ENCODE measurements at places on chromosomes 13 and 19.

- no peak for DNase-seq
Measured at GRCh38 chr13:21071924-21072323, 10.5 kb upstream of the LATS2 start.

DNA sequence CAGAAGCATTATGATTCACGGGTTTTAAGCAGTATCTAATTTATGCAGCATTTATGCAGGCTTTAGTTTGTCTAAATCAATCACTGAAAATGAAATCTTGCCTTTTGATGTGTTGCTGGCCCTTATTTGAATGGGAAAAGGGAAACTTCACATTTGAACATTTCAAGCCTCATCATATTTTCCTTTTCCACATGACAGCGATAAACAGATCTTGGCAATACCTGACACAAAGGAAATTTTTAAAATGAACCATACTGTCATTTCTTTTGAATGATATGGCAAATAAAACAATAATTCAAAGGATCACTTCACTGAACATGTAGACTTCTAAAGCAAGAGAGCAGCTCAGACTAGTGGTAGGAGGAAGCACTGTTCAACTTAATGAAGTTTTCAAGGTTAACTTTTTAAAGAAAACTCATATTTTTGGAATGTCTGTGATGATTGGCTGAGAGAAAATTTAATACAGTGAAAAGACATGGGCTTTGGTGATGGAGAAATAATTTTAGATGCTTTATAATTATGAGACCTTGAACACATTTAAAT lies 198.1 kb downstream of the OXGR1 start:
- no peak for DNase-seq

GRCh38 chr13:24090049-24090448 lies 70.5 kb upstream of the SPATA13 start:
- no peak for DNase-seq

DNA sequence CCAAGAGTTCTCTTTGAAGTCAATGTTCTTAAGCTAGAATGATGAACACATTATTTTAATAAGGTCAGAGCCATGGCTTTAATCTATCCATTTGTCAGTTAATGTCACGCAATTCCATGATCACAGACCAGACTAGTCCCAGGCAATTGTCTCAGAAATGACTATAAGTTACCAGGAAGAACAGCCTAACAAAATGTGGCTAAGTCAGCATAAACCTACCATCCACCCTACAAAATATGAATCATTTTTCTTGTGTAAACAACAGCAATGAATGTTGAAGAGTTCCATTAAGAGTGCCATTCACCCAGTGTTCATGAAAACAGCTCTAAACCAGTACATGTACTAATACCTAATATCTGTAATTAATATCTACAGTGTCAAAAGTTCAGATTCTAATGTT lies 127.5 kb downstream of the KCTD12 start:
- no peak for DNase-seq

DNA sequence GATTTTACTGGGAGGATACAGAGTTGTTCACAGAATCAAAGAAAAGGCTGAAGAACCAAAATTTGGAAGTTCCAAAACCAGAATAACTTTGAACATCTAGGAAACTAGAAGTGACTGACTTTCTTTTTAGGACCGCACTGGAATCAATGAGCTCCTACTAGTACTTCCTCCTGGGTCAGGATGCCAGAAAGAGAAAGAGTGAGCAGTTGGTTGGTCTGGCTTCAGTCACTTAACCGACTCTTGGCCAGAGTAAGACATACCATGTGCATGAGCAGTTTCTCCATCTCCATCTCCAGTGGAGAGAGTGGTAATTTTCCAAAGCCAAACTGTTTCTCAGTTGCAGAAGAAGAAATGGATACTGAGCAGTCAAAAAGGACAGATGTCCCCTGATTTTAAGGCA lies 27.1 kb upstream of the MTUS2 start:
- DNase-seq = peak; percentile 83

DNA sequence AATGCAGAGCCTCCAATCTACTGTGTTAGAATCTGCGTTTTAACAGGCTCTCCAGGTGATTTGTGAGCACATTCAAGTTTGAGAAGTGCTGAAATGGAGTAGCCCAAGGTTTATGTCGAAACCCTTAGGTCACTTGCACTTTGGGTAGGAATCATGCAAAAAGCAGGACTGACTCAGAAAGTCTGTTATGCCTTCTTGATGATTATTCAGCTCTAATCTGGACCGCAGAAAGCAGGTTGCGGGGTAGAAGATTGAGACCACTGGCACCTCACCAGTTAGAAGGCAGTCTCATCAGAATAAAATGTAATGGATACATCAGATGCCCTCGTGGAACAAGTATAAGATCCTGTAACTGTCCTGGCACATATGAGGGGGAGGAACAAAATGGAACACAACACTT lies 326.3 kb downstream of the DCLK1 start:
- DNase-seq = peak; percentile 29

DNA sequence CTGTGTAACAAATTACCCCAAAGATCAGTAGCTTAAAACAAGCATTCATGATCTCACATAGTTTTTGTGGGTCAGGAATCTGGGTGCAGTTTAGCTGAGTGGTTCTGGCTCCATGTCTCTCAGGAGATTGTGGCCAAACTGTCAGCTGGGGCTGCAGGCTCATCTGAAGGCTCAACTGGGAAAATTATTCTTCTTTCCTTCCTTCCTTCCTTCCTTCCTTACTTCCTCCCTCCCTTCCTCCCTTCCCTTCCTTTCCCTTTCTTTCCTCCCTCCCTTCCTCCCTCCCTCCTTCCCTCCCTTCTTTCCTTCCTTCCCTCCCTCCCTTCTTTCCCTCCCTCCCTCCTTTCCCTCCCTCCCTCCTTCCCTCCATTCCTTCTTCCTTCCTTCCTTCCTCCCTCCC lies 8.7 kb upstream of the RFX2 start:
- no peak for DNase-seq

DNA sequence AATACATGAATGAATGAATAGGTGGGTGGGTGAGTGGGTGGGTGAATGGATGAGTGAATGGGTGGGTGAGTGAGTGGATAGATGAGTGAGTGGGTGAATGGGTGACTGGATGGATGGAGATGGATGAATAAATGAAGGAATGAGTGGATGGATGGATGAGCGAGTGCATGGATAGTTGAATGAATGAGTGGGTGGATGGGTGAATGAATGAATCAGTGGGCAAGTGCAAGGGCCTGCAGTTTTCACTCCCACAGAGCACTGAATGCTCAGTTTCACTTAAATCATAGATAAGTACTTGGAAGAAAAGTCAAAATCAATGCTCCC lies 12.4 kb downstream of the GAS6 start:
- no peak for DNase-seq

DNA sequence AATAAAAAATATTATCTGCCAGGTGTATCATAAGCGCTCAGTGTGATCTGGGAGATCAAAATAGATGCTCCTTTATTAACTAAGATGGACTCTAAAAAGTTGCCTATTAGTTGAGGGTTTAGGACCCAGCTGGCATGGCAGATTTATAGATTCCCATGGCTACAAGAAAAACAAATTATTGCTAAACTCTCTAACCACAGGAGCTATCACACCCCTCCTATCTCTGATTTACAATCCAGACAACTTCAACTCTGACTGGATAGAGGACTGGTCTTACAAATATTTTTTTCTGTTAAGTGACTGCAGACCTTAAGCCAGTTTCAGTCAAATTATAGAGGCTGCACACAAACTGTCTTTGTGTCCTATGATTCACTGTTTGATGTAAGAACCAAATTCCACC lies 45.4 kb upstream of the MYCBP2 start:
- DNase-seq = no peak

All from cardiac fibroblast (primary cell).